ENCODE measurements at places on chromosomes 3 and 15.

DNA sequence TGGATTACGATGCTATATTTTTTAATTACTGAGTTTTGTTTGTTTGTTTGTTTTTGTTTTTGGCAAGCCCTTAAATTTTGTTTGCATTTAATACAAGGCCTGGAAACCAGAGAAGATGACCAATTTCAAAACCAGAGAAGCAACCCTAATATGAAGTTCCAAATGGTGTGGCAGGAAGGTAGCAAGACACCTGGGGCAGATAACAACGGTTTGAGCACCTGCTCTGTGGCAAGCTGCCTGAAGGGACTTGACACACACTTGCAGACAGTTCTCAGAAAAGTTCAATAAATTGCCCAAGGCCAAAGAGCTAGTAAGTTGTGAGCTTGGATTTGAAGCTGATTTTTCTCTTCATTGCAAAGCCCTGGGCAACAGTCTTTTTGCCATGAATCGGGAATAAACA lies 151.2 kb upstream of the UBE2E1 start:
- no peak for DNase-seq

DNA sequence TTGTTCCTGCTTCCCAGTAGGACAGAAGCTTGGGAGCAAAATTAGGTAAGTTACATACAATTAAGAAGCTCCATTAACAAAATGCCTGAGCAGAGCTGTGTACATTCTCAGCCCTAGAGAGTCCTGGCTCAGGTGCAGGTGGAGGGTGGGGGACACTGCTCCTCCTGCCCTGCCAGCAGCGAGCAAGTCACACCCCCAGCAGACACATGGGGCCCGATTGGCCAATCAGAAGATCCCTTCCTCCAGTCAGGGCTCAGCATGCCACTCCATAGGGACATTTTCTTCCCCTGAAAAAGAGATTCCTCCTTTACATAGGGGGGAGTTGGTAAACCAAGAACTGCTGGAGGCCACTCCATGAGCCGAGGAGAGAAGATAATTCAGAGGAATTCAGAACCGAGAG lies 62.1 kb downstream of the PLXNA1 start:
- no peak for DNase-seq

DNA sequence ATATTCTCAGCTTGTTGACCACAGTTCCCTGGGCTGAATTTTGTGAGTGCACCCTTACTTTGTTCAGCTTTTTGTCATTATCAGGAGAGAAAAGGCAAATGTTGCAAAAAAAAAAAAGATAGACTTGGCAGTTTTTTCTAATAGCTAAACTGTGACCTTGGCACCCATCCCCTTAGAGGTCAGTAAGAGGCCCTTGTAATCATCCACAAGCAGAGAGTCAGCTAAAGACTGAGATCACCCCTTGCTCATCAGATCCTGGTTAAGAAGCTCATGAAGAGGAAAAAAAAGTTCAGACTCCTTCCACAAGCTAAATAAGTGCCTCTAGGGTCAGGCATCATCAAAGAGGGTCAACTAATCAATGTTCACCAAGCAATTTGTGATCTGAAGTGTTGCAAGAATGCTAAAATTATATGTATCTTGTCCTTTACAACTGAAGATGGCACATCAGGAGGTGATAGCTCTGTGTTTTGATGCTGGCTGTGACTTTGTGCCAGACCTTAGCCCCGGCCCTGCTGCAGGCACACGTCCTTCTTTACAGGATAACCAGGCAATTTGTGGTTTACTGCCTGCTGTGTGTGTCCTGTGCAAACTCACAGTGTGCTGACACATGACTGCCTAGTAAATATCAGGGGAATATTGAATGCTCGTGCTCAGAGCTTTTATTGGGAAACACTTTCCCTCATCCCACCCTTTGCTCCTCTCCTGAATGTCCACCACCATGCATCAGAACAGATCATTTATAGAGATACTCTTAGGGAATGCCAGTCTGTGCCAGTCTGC lies 262.9 kb downstream of the IL5RA start:
- no peak for DNase-seq

DNA sequence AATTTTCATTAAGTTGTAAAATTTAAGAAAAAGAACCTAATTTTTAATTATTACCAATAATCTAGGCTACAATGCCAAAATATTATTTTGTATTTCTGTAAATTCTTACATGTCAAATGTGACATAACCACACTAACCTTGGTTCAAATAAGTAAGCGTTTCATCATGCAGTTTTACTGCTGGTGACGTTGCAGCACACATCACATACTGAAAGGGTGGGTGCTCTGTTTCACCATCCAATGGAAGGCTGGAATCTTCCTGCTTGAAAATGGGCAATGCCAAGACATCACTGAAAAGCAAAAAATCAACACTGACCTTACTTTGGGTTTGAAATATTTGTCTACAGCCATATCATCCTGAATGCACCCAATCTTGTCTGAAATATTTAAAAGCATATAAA lies 14.8 kb downstream of the UBP1 start:
- DNase-seq = no peak

DNA sequence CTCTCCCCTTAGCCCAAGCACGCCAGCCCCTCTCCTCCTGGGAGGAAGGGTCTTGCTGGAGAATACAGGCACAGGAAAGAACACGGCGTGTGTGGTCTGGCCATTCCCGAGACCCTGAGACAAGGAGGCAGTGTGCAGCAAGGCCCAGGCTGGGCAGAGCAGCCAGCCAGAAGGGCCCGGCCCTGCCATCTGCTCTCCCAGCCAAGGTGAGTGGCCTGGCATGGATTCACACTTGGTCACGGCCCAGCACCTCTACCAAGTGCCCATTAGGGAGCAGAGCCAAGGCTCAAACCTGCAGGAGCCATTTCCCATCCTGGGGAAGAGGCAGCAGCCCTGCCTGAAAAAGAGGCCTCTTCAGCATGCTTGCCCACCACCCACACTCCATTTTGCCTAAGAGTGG lies 28.6 kb downstream of the MEGF11 start:
- DNase-seq = no peak

Data from GM12892 (cell line).